ENCODE measurements at places on chromosomes 6 and 20.

DNA sequence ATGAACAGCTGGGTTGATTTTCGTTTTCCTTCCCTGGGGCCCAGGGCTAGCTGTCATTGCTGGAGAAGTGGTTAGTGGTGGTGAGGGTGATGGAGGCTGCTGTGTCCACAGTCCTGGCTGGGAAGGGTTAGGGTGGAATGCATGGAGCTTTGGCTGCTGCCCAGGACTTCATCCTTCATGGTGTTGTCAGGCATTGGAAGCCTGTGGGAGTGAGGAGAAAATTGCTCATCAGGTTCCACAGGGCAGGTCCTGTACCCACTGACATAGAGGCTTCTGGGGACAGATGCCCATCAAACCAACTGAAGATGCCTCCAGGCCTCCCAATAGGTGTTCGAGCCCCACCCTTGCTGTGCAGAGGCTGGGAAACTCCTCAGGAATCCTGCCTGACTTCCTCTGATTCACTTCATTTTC is 262.4 kb upstream of the SUPT3H start:
- no peak for DNase-seq

DNA sequence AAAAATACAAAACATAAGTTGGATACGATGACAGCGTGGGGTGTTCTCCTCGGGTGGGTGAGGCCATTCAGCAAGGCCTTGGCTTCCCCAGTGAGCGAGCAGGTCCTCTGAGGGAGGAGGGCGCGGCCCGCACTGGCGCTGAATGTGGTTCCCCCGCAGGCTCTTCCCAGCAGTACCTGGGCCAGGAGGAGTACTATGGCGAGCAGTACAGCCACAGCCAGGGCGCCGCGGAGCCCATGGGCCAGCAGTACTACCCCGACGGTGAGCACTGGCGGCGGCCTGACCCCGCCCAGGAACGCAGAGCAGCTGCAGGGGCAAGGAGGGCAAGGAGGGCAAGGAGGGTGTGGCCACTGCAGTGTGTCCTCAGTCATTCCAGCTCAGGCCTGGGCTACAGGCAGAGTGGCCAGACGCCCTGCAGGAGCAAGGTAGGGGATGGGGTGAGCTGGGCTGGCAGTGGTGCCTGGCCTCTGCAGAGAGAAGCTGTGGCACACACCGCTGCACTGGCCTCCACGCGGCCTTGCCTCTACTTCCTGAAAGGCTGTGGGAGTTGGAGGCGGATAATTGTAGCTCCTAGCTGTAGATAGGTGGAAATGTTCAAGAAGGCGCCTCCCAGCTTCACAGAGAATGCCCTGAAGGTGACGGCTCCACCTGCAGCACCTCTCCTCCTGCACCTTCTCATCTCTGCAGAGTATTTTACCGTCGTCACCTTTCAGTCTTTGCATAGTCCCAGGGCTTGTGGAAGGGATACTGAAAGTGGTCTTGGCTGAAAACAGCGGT is 18.7 kb upstream of the MTG2 start:
- no peak for DNase-seq

DNA sequence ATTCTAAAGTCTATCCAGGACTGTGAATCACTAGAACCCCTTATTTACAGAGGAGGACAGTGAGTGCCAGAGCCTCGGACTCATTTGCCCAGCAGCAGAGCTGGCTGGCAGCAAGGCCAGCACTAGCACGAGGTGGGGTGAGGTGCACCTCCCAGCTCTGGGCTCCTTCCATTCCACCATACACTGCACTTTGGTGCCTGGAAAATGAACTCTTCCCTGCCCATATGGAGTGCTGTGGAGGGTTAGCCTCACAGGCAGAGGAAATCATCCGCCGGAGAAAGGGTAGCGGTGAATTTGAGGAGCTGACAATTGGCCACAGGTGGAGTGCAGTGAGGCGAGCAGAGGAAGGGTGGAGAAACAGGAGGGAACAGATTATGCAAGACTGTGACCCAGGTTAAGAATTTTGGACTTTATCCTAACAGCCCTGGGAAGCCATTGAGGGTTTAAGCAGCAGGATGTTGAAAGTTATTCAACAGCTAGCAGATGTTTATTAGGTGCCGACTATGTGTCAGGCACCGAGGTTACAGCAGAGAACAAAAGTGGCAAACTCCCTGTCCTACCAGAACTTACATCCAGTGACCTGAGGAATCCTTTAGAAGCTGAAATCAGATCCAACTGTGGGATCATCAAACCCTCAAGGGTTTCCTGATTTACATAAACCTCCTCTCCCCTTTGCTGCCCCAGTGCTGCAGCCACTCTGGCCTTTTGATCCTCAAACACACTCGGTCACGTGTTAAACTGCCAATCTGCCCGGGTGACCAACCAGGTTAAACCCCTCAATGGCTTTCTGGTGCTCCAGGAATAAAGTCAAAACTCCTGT is 6.2 kb downstream of the TRIM26 start:
- no peak for DNase-seq

GRCh38 chr6:5626727-5627426 is 365.6 kb downstream of the FARS2 start:
- no peak for DNase-seq

DNA sequence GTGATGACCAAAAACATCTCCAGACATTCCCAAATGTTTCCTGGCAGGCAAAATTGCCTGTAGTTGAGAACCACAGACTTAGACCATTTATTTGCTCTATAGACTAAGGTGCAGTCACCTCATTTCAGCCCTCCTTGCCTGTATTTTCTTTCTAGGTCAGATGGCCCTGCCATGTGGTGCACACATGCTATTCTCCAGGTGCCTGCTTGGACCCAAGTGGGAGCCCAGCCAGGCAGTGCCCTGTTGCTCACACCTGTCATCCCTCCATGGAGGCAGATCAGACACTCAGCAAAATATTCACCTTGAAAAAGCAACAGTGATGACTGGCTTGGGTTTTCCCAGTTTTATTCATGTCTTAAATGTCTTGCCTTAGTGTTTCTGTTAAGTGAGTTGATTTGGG is 311.4 kb downstream of the TFAP2C start:
- DNase-seq = no peak

DNA sequence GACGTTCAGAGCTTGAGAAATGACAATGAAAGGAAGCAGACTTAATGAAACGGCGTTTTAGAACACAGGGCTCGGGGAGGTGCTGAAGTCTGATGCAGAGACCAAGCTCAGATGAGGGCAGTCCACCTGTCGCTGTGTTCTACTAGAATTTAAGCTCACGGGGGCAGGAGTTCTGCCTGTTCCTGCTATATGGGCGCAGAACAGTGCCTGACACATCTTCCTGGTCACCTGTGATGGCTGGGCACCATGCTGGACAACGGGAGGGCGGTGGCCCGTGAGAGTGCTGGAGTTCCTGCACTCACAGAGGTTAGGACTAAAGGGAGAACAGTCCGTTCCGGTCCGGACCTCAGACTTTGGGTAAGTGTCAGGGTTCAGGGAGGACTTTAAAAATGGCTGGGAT is 130.6 kb downstream of the ERMARD start:
- no peak for DNase-seq
